ENCODE measurements at places on chromosomes 7 and 10.

DNA sequence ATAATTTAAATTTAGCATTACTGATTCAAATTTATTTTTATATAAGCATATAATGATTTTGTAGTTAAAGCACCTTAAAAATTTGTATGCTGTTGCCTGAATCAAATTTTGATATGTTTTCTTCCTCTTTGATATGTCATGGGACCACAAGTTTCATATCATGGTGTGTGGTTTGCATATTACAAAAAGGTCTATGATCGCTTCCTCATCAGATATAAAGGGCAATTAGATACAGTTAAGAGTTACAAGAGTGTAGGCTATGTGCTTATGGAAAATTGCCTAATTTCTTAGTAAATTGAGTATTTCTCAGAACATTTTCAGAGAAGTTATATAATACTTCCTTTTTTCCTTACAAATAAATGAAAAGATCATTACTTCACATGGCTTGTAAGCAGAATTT, 22.2 kb downstream of the MRC1 start:
- no peak for DNase-seq

DNA sequence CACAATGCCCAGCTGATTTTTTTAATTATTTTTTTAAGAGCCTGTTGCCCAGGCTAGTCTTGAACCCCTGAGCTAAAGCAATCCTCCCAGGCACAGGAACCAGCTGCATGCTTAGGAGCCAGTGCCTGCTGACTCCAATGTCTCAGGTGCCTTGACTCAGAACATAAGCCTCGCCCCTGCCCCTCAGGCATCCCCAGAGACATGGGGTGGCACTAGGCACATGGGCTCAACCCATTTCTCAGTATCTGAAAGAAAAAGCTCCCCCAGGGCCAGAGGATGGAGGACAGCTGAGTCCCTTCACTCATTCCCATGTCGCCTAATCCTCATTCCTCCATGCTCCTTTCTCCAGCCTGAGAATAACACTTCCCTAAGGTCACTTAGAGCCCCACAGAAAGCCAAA, 39.1 kb downstream of the KCNH2 start:
- no peak for DNase-seq

- DNase-seq, result no peak
Observed at GRCh38 chr7:46450425-46450824, 529.4 kb upstream of the IGFBP3 start.

DNA sequence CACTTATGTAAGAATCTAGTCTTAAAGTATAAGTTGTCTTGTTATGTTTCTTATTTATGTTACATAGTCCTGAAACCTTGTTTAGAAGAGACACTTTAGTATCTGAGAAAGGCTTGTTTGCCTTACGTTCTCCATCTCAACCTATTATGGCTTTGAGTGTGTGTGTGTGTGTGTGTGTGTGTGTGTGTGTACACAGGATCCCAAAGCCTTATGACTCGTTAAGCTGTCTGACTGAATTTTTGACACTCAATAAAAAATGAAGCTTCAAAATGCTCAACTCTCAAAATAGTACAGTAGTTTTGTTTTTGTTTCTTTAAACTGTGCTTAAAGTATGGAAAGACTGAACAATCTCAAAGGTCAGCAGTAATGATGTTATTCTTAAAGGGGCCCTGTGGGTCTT, 18.0 kb downstream of the CALU start:
- DNase-seq, result no peak

DNA sequence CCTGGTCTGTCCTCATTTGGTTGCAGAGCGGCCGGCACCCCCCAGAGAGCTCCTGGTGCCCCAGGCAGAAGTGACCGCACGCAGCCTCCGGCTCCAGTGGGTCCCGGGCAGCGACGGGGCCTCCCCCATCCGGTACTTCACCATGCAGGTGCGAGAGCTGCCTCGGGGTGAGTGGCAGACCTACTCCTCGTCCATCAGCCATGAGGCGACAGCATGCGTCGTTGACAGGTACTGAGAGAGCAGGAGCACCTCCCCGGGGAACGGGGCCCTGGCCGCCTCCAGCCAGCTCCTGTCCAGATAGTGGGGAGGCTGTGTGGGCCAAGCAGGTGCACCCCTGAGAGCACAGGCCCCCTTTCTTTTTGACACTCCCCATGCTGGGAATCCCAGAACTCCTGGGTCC, 532.9 kb upstream of the FOXK1 start:
- DNase-seq, result no peak

DNA sequence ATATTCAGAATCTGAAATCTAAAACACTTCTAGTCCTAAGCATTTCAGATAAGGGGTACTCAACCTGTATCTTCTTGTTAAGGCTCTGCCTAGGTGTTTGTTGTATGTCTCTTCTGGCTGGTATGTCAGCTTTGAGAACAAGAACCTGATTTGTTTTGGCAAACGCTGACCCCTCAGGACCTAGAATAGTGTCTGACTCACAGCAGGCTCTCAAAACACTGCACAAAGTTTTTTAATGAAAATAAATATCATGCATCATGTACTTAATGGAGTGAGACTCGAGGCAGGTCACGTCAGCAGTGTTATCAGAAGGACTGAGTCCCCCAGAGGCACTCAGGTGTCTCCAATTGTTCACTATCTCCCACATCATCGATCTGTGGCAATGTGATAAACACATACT, 99.1 kb downstream of the GLI3 start:
- no peak for DNase-seq

DNA sequence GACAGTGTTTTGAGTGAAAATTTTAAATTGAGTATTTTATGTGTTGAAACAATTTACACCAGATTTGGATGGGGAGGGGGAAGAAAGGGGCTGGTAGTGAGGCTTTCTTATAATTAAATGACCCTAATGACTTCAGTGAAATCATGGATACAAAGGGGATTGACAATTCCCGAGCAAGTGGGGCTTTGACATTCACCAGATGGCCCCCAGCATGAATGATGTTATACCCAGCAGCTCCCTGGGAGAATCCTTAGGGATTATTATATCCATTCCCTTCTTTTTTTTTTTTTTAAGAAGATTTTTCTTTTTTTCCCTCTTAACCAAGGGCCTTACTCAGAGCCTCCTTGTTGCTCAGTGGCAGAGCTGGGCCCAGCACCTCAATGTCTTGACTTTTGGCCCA, 17.9 kb downstream of the PLPP4 start:
- DNase-seq, result no peak

DNA sequence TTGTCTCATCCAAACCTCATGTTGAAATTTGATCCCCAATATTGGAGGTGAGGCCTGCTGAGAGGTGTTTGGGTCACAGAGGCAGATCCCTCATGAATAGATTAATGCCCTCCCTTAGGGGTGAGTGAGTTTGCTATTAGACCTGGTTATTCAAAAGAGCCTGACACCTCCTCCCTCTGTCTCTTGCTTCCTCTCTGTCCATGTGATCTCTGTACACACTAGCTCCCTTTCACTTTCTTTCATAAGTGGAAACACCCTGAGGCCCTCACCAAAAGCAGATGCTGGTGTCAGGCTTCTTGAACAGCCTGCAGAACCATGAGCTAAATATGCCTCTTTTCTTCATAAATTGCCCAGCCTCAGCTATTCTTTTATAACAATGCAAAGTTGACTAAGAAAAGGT, 447.1 kb downstream of the MDFIC start:
- no peak for DNase-seq

DNA sequence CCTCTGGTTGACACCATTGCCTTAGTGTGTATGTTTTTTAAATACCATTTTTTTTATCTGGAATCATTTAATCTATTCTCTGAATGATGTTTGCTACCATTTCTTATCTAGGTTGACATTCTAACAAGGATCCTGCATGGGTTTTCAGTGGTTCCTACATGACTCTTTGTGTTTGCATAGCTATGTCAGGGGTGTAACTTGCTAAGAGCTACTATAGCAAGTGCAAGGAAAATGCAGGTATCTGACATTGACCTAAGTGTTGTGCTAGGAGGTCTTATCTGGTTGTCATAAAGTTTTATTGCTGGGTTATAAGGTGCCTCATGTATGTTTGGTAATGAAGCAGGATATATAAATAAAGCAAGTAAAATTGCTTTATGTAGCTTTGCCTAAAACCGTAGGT, 183.2 kb downstream of the PLXDC2 start:
- no peak for DNase-seq

- DNase-seq, result no peak
Observed at GRCh38 chr7:14432924-14433323, 443.5 kb upstream of the ETV1 start.

Data from cerebellum (tissue), 4 donors.